Left ventricle myocardium inferior (tissue), 1 donor: ENCODE measurements at places on chromosomes 4 and X.

DNA sequence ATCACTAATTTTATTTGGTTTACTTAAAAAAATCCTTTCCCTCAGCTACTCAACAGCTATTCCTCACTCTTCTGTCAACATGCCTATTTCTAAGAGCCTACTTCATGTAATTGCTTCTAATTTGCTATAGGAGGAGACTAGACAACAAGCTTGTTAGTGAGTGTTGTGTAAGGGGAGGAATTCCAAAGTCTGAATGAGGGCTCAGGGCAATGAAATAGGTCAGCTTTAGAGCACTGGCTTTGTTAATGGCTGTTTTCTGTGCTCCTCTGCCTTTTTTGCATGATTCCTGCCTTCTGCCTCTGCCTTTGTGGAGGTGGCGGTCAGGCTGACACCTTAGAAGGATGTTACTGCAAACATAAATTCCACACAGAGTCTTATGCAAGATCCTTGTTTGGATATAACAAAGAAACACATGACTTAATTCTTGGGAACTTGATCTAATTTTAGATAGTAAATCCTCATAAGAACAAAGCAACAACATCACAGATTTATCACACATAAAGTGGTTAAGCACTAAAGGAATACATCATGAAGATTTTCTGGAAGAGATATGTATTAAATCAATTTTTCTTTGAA is 15.0 kb upstream of the PAGE1 start:
- H3K27me3 ChIP-seq, result no peaks in the 10 kb centered on the region
- no peak overlapping the region for H3K4me3 ChIP-seq
- no peaks in the 10 kb centered on the region for H3K4me1 ChIP-seq
- no peak for DNase-seq

DNA sequence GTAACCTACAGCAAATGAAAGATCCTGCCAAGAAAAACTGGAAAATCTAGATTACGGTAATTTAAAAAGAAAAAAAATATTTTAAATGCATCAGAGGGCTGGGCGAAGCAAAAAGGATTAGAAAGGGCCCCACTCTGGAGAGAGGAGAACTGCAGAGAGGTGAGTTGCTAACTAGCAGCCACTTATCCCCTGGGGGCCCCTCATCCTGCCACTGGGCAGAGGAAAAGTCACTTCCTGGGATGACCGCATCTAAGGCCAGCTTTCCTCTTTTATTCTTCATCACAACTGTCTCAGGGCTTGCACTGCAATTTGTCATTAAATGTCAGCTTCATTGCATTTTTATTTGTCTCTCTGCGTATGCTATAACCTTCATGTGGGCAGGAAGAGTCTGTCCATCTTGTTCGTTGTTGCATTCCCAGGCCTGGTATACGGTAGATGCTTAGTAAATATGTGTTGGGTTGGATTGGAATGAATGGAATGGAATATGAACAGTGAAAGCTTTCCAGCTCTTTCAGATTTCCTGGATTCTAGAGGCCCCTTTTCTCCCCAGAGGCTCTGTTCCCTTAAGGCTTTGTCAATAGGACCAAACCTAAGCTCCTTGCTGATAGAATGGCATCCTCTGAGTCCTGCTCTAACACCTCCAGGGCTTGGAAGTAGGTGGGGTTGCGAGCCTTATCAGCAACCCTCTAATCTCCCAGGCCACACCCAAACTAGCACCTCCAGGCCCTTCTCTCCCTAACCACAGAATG is 58.9 kb downstream of the TLR10 start:
- no peak overlapping the region for H3K27ac ChIP-seq
- no peaks in the 10 kb centered on the region for H3K36me3 ChIP-seq
- H3K27me3 ChIP-seq, result no peaks in the 10 kb centered on the region
- H3K4me3 ChIP-seq, result no peak overlapping the region
- H3K4me1 ChIP-seq, result no peaks in the 10 kb centered on the region

DNA sequence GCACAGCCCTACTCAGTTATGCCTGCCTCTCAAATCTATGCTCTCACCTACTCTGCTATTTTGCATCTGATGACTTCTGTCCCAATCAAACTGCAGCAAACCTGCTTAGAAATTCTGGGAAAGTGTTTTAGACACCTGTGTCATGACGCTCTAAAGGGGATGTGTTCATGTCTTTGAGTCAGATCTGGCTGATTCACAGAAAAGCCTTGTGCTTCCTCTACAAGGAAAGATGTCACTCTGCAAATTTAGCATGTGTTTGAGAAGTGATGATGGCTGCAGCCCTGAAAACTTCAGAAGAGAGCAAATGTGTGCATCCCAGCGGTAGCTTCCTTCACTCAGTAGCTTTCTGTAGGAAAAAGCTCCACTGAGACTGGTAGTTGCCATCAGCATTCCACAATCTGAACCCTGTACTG is 235.4 kb downstream of the MGST2 start:
- H3K27me3 ChIP-seq, result no peaks in the 10 kb centered on the region
- H3K36me3 ChIP-seq, result no peaks in the 10 kb centered on the region
- H3K4me3 ChIP-seq, result no peak overlapping the region
- DNase-seq, result no peak
- H3K27ac ChIP-seq, result no peak overlapping the region

DNA sequence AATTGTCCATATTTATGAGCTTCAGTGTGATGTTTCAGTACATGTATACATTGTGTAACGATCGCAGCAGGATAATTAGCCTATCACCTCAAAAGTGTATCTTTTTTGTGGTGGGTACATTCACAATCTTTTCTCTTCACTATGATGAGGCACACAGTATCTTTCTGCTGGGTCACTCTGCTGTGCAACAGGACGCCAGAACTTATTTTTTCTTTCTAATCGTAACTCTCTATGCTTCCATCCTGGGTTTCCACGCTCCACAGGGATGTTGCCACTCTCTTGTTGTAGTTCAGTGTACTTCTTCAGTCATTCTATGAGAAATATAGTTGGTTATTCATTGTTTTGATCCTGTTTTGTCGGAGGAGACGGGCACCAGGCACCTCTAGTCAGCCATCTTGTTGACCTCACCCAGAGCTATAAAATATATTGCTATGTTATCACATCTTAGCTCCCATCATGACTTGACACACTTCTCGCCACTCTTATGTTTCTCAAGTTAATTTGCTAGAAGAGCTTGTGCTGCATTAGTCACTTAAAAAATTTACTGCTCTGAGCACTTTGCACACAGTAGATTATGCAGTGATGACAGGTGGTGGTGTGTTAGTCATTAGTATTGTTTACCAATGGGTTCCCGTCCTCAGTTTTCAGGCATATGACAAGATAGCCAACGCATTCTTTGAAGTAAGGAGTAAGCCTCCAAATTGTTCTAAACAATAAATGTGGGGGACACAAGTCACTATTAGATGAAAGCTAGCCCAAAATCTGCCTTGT is 1002.7 kb upstream of the PCDH7 start:
- H3K4me3 ChIP-seq, result no peak overlapping the region
- DNase-seq, result no peak
- H3K4me1 ChIP-seq, result no peaks in the 10 kb centered on the region
- H3K27me3 ChIP-seq, result no peaks in the 10 kb centered on the region
- H3K27ac ChIP-seq, result no peak overlapping the region

GRCh38 chrX:14064626-14065432 is 35.1 kb upstream of the GEMIN8 start:
- no peaks in the 10 kb centered on the region for H3K4me1 ChIP-seq
- H3K4me3 ChIP-seq, result no peak overlapping the region
- no peaks in the 10 kb centered on the region for H3K27me3 ChIP-seq

DNA sequence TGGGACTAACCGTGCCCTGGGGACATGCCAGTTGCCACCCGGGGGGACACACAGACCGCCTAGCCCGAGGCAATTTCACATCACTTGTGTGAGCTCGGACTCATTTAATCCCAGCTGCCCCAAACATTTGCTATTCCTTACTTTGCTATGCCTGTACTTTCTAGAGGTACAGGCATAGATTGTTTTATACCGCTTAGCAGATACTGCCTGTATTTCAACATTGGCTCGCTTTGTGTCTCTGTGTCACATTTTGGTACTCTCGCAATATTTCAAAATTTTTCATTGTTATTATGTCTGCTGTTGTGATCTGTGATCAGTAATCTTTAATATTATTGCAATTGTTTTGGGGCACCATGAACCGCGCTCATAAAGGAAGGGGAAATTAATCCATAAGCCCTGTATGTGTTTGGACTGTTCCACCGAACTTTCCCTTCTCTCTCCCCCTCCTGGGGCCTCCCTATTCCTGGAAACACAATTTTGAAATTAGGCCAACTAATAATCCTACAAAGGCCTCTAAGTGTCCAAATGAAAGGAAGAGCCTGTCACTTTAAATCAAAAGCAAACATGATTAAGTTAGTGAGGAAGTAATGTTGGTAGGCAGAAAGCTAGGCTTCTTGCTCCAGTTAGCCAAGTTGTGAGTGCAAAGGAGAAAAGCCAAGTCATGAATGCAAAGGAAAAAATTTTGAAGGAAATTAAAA is 568 bp upstream of the CASP6 start:
- H3K36me3 ChIP-seq, result peaks cover 3% of the 10 kb centered on the region
- H3K4me1 ChIP-seq, result peaks cover 33% of the 10 kb centered on the region
- DNase-seq, result no peak

- no peak for DNase-seq
- H3K27me3 ChIP-seq, result no peaks in the 10 kb centered on the region
- H3K27ac ChIP-seq, result no peak overlapping the region
- H3K36me3 ChIP-seq, result no peaks in the 10 kb centered on the region
- H3K4me3 ChIP-seq, result no peak overlapping the region
- H3K4me1 ChIP-seq, result peaks cover 55% of the 10 kb centered on the region
Measured at GRCh38 chr4:76606645-76607265, 171.7 kb downstream of the SHROOM3 start.

GRCh38 chr4:95180531-95181242 is 368.1 kb downstream of the UNC5C start:
- peaks cover 5% of the 10 kb centered on the region for H3K36me3 ChIP-seq
- no peak overlapping the region for H3K4me3 ChIP-seq
- no peak overlapping the region for H3K27ac ChIP-seq
- no peaks in the 10 kb centered on the region for H3K27me3 ChIP-seq
- no peaks in the 10 kb centered on the region for H3K4me1 ChIP-seq

DNA sequence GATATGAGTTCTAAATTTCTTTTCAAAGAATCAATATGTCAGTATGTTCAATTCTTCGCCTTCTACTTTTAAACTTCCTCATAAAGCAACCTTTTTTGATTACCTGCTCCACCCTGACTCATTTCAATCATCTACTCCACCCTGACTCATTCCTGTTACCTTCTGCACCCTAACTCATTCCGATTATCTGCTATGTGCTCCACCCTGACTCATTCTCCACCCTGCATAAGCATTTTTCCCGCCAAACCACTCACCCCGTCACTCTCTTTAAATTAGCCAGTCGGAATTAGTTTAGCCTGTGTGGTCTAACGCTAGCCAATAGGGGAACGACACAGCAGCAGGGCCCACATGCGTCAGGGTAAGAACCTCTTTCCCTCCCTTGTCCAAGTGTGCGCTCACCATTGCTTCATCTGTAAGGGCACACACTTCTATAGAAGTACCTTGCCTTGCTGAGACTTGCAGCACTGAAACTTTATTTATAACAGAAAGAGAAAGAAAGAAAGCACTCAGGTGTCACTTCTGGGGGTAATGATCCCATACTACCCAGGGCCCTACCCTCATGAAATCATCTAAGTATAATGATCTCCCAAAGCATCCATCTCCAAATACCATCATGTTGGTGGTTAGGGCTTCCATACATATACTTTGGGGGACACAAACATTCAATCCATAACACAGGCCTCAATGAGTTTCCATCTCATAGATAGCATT is 875.2 kb downstream of the RAPGEF2 start:
- H3K4me1 ChIP-seq, result no peaks in the 10 kb centered on the region
- H3K4me3 ChIP-seq, result no peak overlapping the region
- H3K27me3 ChIP-seq, result no peaks in the 10 kb centered on the region
- no peak for DNase-seq

GRCh38 chrX:27078371-27078770 is 384.8 kb downstream of the PPP4R3C start:
- DNase-seq, result no peak
- no peaks in the 10 kb centered on the region for H3K4me1 ChIP-seq
- no peak overlapping the region for H3K4me3 ChIP-seq
- no peaks in the 10 kb centered on the region for H3K27me3 ChIP-seq
- H3K27ac ChIP-seq, result no peak overlapping the region

- peaks cover 15% of the 10 kb centered on the region for H3K27me3 ChIP-seq
- H3K4me3 ChIP-seq, result no peak overlapping the region
- H3K4me1 ChIP-seq, result no peaks in the 10 kb centered on the region
Measured at GRCh38 chr4:80286451-80286850, 20.0 kb downstream of the FGF5 start.

DNA sequence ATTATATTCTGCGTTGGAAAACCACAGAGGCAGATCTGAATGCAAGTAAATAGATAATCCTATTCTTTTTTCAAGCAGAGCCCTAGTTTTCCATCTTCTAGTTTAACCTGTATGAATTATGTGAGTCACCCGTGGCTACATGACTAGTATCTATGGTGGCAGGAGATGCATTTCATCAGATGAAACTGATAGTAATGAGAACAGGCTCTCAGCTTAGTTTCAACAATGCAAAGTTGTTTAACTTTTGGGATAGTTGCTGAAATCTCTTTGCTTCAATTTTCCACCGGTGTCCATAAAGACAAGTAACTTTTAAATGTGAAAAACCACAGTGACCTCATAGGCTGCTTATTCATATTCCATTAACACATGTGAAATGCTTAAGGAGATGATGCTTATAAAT is 1317.4 kb upstream of the TENM3 start:
- H3K27me3 ChIP-seq, result no peaks in the 10 kb centered on the region
- no peak for DNase-seq
- no peaks in the 10 kb centered on the region for H3K4me1 ChIP-seq

DNA sequence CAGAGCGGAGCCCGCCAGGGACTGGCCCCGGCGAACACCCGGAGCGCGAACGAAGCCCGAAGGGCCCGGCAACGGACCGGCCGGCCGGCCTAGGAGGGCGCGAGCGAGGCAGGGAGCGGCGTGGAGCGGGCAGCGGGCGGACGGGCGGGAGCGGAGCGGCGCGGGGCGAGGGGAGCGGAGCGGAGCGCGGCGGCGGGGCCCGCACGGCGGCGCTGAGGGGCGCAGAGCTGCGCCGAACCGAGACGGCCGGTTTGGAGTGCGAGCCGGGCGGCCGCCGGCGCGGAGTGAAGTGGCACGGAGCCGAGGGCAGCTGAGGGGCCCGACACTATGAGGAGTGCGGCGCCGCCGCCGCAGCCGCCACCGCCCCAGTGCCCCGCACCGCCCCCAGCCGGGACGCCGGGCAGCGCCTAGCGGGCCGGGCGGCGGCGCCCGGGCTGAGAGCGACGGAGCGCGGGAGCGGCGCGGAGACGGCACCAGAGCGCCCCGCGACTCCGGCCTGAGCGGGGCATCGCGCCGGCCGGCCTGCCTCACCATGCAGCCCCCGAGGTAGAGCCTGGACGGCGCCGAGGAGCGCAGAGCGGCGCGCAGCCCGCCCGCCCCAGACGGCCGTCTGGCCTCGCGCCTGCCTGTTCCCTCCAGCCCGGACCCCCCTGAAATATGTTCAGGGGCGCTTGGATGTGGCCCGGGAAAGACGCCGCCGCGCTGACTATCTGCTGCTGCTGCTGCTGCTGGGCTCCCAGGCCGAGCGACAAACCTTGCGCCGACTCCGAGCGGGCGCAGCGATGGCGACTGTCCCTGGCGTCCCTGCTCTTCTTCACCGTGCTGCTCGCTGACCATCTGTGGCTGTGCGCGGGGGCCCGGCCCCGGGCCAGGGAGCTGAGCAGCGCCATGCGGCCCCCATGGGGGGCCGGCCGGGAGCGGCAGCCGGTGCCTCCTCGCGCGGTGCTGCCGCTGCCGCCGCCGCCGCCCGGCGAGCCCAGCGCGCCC is 793 bp downstream of the NALF2 start:
- peaks cover 19% of the 10 kb centered on the region for H3K27me3 ChIP-seq
- no peak for DNase-seq
- peaks cover 10% of the 10 kb centered on the region for H3K4me1 ChIP-seq
- no peaks in the 10 kb centered on the region for H3K36me3 ChIP-seq
- peak overlapping the region; percentile 69 for H3K4me3 ChIP-seq

GRCh38 chrX:39836802-39837420 is 260.8 kb downstream of the BCOR start:
- H3K4me1 ChIP-seq, result no peaks in the 10 kb centered on the region
- no peak overlapping the region for H3K4me3 ChIP-seq
- no peak overlapping the region for H3K27ac ChIP-seq
- DNase-seq, result no peak
- no peaks in the 10 kb centered on the region for H3K36me3 ChIP-seq
